ENCODE measurements at places on chromosomes 7 and 10.

GRCh38 chr7:30556840-30557239 lies 37.8 kb upstream of the GARS1 start:
- peak; percentile 50 for DNase-seq

DNA sequence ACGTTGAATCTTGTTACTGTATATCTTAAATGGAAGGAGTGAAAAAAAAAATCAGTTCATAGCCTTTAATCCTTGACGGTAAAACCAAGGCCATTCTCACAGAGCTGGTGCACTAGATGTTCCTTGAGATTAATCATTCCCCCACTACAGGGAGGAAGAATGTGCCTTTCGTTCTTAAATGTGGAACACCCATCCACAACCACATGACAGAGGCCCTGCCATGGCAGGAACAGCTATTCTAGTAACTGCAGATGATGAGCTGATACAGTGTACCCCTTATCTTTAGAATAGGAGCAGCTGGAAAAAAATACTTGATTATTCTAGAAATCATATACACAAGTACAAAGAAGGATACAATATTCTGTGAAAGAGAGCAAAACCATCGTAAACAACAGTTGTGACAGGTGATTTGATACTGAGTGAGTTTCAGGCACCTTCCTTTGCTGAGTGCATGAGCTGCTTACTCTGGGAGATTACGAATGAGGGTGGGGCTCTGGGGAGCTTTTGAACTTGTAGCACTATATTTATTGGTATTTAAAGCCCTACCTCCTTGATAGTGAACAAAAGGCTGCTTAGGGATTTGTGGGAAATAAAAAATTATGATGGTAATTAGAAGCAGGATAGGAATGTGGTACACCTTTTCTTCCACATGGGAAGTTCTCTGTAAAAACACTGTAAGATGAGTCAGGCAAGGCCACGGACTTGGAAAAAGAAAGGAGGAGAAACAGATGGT lies 244.4 kb upstream of the SLC26A5 start:
- no peak for DNase-seq

- no peak for DNase-seq
These were observed 21.6 kb downstream of the SCART1 start for GRCh38 chr10:133475425-133475734.

GRCh38 chr10:4519658-4520402 lies 306.2 kb upstream of the AKR1E2 start:
- DNase-seq, result no peak

DNA sequence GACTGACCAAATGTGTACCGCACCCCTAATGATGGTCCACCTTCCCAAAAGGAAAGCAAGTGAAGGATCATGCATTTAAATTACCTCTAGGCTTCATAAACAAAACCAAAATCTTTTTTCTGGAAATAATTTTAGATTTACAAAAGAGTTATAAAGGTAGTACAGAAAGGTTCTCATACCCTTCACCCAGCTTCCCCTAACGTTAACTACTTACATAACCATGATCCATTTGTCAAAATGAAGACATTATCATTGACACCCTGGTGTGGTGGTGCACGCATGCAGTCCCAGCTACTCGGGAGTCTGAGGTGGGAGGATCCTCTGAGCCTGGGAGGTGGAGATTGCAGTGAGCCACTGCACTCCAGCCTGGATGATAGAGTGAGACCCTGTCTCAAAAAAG lies 75.1 kb upstream of the TCF7L2 start:
- DNase-seq, result no peak

DNA sequence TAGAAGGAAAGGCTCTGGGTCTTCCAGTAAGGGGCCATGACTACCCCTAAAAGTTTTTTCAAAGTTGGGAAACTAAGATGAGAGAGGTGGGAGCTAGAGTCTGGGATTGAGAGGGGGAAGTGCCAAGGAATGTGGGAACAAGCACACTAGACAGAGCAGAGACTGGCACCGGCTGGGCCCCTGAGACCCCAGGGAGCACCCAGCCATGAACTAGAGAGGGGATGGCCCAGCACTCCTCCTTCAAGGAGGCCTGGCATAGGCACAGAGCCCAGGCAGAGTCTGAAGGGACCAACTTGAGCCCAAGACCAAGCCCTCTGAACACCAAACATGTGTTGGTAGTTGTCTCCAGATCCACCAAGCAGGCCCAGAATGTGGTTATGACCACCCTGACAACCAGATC lies 119.0 kb downstream of the GRID1 start:
- no peak for DNase-seq

DNA sequence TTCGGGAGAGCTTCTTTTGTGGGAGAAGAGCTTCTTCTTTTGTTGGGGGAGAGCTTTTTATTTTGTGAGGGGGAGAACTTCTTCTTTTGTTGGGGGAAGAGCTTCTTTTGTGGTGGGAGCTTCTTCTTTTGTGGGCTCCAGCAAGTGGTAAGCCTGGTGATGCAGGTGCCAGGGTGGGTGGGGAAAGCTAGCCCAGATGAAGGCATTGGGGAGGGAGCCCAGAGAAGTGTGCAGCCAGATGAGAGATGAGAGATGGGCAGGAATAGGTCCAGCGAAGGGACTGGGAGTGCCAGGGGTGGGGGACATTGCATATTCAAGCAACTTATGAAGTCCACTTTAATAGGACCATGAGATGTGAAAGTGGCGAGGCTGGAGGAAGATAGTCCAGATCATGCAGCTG lies 9.7 kb downstream of the ADRA2A start:
- no peak for DNase-seq

DNA sequence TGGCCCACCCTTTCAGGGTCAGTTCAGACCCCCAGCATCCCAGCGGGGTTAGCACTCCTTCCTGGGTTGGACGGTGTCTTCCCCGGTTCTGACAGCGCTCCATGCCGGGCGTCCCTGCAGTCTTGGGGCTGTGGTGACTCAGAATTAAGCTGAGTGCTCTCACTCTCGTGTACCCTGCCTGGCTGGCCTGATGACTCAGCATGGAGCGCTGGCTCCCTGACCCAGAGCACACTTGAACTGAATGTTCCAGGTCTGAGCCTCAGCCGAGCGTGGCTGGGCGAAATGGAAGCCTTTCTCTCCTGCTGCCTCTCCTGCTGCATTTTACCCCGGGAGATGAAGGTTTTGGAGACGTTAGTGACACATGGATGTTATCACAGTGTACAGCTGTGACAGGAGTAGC lies 7.1 kb downstream of the BAG3 start:
- DNase-seq, result peak; percentile 74
